Omental fat pad (tissue), 4 donors: ENCODE measurements at places on chromosomes 3 and 15. TPM values are rescaled to one million over a fixed set of nuclear protein-coding genes. Genes with fewer than 3 reads are reported as not detected.

Gene ARNT2
- total RNA-seq: 3.2 TPM

Gene BOC
- 64.3 TPM for total RNA-seq

Gene TIGIT
- total RNA-seq: 0.19 TPM

Gene ACTC1
- total RNA-seq: not detected

Gene ISL2
- total RNA-seq: not detected

DNA sequence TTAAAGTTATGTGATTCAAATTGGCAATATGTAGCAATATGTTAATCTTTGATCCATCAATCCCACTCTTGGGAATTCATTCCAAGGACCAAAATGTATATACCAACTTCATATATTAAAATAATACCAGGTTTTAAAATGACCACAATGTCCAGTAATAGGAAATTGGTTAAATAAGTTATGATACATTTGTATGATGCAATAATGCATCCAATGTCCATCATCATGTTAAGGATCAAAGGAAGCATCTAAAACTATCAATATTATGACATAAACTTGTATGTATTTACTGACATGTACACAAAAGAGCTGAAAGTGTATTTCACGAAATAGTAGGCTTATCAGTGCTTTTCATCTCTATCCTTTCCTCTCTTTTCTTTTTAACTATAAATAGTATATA lies 406.0 kb downstream of the RSL24D1 start:
- DNase-seq: no peak

- no peak for DNase-seq
Observed at GRCh38 chr15:85414495-85414894, 34.1 kb downstream of the AKAP13 start.

DNA sequence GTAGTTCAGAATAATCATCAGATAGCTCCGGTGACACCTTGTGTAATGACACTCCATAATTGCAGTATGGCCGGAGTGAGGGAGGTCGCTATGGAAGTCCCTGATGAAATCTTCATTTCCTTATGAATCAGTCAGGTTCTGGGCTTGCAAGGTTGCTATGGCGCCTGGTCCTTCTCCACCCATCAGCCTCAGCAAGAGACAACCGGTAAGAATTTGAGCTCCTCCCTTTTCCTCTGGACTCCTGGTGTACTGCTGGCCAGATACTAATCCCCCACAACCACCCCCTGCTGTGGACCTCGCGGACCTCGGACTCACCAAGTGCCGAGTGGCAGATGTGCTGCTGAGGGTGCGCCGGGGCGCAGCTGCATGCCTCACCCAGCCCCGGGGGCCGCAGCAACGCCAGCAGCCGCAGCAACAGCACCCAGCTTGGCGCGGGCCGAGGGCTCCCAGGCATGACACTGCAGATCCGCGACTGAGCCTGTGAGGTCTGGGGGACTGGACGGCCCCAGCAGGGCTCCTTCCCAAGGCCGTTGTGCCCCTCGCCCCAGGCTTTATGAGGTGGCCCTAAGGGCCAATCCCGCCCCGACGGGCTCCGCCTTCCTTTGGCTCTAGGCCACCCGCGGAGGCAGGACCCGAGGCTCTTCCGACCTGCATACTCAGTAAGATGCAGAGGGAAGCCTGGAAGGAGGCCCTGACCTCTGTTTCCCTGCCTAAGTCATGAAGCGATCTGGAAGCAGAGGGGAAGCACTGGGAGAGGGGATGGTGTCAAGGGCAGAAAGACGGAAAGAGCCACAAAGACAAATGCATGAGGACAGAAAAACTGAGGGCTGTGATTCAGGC lies at the start of gene TIMP4:
Gene TIMP4, minus strand, starts transcription at position 526 of the 840 bp plus-strand sequence. Its CDS starts 72 bp downstream, at position 454.
- DNase-seq: no peak

- no peak for DNase-seq
Observed at GRCh38 chr3:46849686-46850467, 13.4 kb downstream of the MYL3 start.

DNA sequence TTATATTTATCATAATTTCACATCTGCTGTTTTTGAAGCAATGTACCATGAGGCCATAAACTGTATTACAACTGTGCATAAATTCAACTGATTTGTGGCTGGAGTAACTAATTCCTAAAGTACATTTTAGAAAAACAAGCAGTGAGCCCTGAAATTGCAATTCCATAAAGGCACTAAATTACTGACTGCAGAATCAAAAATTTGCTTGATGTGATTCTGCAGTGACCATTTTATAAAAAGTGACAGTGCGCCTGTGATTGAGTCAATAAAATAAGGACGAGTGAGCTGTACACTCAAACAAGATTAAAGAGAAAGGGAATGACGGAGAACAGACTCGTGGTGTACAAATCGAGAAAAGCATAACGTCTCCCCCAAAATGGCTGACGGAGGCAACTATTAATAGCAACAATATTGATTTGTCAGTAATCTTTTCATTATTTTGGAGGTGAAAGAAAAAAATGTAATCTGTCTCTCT lies 121.4 kb upstream of the MEIS2 start:
- DNase-seq: no peak

GRCh38 chr15:48627260-48627940 lies 18.1 kb downstream of the FBN1 start:
- DNase-seq: no peak

GRCh38 chr3:29067007-29067406 lies 213.9 kb upstream of the RBMS3 start:
- DNase-seq: no peak

- DNase-seq: no peak
Observed at GRCh38 chr3:116374901-116375300, 70.4 kb downstream of the LSAMP start.

DNA sequence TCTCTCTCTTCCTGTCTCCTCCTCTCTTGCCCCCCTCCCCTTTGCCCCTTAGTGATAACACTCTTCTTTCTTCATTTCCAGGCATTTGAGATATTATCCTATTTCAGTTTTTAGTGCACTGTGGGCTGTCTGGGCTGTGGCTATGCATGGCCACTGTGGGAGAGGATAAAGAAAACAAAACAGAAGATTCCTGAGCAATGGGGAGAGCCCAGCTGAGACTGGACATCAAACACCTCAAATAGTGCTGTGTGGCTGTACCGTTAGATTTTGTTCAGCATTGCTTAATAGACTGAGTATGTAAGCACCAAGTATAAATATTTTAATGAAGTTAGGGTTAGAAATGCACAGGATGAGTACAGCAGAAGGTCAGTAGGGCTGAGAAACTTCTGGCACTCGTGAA lies 7.9 kb upstream of the GBE1 start:
- no peak for DNase-seq

- no peak for DNase-seq
Observed at GRCh38 chr3:53293867-53294266, 38.0 kb upstream of the TKT start.

DNA sequence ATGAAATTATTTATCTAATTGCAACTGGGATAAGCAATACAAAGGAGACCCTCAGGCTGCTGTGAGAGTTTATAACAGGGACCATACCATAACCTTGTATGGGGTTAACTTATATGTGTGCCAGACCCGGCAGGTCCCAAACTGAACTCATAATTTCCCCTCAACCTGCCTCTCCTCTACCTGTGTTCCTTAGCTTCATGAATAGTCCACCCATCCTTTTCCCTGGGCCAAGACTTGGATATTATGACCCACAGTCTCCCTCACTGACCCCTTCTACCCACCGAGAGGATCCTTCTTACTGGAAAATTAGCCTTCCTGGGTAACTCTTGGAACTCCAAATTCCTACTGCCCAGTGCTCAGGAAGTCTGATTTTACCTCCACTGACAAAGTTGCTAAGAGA lies 3.4 kb upstream of the TSPAN3 start:
- DNase-seq: no peak

DNA sequence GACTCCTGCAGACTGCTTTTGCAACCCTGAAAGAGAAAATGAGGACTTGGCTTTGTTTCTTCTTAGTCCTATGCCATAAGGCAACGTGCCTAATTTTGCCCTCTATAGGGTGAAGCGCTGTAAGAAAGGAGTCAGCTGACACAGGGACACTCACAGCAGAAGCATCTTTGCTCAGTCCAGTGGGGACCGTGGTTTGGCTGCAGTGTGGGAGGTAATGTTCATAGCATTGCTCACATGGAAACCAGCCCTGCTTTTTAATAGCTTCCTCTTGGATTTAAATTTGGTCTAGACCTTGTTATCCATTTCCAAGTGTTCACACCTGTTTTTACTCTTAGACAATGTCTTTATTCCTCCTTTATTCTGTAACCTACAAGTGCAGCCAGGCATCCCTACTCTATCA lies 1032.1 kb downstream of the NTRK3 start:
- no peak for DNase-seq

DNA sequence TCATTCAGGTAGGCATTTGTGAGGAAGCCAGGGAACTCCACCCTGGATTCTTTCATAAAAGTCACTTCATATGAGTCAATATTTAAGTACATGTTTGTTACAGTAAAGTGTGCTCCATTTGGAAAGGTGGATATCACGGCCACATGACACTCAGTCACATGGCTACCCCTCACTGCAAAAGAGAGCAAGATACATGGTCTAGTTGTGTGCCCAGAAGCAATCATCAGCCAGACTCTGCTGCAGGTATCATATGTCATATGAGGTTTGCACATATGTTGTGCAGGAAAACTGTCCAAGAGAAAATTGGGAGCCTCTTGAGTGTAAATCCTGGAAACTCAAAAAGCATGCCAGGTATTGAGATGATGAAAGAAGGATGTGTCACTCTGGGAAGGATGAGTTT lies 55.0 kb upstream of the NMNAT3 start:
- DNase-seq: no peak
